ENCODE measurements at places on chromosomes 7 and 10.

- DNase-seq = no peak
These were observed 6.1 kb downstream of the TBATA start for GRCh38 chr10:70779088-70779487.

DNA sequence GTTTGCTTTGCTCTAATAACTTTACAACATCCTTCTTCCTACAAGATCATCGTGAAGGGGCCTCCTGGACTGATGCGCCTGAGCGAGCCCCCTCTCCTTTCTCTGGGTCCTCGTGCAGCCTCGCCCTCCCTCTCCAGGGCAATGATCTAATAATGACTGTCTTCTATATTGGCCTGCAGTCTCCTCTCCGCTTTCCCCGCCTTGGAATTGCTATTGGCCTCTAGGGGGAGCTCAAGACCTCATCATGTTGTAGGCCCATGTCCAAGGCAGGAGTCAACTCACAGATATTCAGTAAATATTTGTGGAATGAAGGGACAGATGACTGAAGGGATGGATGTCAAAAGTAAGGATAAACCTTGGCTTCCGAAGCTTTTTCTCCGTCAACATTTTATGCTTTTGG lies 1180.3 kb downstream of the TYW1 start:
- DNase-seq = peak; percentile 12

DNA sequence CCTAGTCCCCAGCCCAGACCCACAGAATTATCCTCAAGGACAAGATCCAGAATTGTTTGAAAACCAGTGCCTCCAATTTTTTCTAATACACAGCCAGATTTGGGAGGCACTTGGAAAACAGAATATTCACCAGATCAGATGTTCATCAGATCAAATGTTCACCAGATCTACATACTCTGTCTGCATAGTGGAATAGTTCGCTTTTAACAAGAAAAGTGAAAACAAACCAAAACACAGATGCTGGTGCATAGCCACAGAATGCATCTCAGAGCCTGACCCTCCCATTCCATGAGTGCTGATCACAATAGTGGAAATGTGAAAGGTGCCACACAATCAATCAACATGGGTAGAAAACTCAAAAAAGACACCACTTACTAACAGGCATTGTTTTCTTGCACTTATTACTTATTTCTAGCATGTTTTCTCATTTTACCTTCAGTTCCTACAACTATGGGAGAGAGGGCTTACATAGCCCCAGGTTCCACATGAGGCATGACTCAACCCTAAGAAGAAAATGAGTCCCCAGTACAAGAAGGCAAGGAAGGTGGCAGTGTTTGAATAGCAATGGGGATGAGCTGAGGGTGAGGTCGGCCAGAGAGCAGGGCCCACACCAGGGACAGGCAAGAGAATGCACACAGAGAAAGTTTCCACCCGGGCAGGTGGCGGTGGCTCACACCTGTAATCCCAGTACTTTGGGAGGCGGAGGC lies 432.7 kb upstream of the NFE2L3 start:
- DNase-seq = no peak

DNA sequence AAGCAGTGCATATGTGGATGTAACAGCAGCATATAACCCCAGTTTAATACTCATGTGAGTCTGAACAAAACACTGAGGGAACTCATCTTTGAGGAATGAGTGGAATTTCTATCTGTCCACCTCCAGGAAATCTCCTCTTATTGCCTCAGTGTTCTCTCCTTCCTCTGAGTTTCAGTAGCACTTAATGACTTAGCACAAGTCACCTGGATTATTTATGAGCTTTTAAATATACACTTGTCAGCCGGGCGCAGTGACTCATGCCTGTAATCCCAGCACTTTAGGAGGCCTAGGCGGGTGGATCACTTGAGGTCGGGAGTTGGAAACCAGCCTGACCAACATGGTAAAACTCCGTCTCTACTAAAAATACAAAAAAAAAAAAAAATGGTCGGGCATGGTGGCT lies 4.3 kb downstream of the LRRC20 start:
- DNase-seq = peak; percentile 7

- DNase-seq = no peak
These were observed 4.9 kb upstream of the NKX2-3 start for GRCh38 chr10:99527526-99528493.

DNA sequence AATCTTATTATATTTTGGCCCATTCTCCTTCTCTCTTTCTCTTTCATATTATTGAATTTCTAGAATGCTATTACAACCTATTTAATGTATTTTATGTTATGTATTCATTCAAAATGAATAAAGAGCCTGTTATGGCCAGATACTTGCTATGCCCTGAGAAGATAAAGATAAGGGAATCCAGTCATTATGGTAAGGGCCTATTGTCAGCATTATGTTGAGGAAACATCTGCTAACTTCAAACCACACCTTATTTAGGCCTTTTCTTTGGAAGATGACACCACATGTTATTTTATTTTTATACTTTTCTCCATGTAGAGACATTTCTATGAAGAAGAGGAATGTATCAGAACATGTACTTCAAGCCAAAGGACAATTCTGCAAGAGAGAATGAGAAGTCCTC lies 60.5 kb upstream of the MPP7 start:
- no peak for DNase-seq
